ENCODE measurements at places on chromosomes 1 and 21.

GRCh38 chr1:231734417-231734816, 107.8 kb downstream of the DISC1 start:
- no peak for DNase-seq

DNA sequence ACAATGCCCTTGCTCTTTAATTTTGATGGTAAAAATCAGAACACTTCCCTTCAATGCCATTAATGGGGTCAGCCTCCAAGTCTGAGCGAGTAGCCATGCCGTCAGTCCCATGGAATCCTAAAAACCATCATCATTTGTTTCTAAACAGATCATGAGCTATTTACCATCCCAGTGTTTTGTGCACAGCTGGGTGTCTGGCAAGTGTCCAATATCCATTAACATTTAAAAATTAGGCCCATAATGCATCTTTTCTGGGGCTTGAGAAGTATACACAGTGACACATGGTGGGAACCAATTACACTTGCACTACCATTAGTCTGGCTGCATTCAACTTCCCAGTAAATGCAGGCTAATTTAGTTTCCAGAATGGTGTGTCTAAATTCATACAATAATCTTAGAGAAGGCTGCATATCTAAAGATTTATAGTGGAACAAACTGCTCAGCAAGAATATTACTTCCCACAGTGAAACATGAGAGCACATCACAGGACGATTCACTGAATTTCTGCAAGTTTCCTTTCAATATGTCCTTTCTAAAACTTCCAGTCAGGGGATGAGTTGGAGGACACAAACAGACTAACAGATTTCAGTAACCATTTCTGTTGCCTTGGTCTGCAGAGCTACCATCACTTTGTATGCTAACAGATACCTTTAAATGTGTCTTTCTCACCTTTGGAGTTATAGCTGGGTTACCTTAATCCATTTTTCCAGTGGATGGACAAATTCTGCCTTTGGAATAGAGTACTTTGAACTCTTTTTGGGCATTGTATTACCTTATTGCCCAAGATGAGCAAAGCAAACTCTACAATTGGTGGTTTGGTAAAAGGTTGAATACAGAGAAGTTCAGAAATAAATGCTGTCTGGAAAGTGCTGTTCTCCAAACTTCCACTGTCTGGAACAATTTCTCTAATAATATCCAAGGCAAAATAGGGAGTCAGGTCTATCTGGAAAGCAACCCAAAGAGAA, 258.0 kb downstream of the PTBP2 start:
- no peak for DNase-seq

DNA sequence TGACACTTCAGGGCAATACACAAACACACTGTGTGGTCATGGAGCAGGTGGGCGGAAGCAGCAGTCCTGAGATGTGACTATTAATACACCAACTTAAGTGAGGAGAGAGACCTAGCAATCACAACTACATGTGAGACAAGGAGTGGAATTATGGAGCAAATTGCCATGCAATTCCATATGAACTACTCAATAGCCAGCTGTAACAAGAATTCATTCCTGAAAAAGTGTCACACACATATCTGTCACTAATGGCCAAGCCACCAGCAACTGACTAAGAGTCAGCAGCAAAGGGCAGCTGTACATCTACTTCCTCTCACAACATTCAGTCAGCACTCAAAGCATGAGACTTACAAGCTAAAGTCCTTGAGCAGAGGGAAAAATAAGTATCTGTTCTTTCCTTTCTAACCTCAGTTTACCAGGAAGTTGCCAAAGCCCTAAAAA, 46.2 kb downstream of the GPR3 start:
- DNase-seq: no peak

- DNase-seq: no peak
These were observed 4.8 kb upstream of the DNAJC28 start for GRCh38 chr21:33496345-33496744.

GRCh38 chr1:208238710-208239472, 5.3 kb downstream of the PLXNA2 start:
- no peak for DNase-seq

DNA sequence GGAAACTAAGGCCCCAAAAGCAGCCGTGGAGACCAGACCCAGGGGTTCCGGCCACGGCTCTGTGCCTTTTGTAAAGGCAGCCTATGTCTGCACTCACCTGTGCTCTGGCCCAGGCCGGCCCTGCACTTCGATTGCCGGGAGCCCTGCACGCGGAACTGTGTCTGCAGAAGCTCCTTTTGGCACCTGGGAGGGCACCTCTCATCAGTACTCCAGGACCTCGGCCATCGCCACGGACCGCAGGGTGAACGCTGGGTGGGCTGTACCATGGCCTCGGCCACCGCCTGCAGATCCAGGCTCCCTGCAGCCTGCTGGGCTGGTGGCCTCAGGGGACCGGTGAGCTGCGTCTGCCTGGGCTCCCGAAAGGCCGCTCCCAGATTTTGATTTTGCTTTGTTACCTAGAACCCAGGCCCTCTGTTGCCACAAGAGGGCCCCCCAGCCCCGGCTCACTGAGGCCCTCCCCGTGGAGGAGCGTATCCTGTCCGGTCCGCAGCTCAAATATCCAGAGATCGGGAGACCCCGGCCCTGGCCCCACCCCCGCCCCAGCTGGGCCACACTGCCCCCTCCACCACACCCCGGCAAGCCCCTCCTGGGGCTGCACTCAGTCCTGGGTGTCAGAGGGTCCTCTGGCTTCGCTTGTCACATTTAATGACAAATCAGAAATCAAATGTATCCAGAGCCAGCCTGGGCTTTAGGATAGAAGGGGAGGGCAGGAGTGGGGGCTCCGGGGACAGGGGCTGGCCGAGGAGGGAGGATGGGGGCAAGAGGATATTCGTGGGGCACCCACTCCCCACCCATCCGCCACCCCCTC, 60.2 kb upstream of the PDE9A start:
- DNase-seq: no peak

DNA sequence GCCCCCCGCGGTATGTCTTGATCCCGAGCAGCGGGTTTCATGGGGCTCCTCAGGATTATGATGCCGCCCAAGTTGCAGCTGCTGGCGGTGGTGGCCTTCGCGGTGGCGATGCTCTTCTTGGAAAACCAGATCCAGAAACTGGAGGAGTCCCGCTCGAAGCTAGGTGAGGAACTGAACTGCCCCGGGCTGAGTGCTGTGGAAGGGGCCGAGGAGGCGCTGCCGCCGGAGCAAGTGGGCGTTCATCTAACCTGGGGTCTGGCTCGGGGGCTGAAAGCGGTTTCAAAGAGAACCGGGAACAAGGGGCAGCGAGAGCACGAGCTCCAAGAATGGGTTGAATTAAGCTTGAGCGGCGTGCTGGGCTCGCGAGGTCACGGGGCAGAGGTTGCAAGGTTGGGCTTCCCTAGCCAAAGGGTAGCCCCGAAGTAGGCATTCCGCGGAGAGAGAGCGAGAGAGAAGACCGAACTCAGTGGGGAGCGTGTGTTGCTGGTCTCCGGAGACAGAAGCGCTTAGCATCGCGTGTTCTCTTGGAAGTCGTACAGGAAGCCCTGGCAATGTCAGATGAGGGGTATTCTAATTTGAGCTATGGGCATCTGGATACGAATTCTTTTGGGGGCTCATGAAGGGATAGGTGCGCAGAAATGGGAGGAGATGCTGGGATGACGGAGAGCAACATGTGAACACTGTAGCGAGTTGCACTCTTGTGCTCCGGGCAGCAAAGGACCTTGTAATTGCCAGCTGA, 732 bp downstream of the HS2ST1 start:
- DNase-seq: no peak

GRCh38 chr1:228020686-228021354, 14.0 kb downstream of the WNT3A start:
- DNase-seq: no peak

GRCh38 chr21:44654576-44655175, at the start of gene KRTAP12-4:
Gene KRTAP12-4, minus strand, starts transcription at chr21:44654659. Its CDS starts 45 bp downstream, at chr21:44654614.
- DNase-seq: no peak

DNA sequence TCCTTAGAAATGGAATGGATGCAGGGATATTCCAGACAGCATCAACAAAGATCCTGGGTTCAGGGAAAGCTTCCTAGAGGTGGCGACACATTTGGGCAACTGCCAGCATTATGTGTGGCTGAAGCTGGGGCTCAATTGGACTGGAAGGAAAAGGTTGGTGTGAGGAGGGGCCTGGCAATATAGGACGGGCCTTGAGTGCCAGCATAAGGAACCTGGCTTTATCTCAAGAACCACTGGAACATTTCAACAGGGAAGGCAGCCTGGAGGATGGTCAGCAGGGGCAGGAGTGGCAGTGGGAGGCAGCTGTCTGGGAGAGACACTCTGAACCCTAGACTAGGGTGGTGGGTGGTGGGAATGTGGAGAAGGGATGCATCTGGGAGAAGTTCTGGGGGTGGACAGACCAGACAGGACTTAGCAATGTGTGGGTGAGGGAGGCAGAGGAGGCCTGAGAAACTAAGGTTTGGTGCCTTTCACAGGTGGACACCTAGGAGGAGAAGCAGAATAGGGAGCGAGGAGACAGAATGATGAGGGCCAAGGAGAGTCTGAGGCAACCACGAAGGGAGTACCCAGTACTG, 3.5 kb downstream of the SH3BGRL3 start:
- no peak for DNase-seq

DNA sequence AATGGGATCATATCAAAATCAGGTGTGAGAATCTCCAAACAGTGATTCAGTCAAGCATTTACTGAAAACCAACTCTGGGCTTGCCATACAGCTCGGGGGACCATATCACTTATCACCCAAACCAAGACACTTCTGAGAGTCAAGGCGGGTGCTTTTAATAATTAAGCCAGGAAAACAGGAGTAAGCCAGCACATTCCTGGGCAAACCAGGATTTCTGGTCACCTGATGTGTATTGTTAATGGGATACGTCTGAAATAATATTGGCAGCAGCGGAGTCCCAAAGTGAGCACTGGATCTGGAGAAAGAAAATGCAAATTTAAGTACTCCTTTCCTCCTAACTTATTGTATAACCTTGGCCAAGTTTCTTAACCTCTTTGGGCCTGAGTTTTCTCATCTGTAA, 17.6 kb downstream of the OSCP1 start:
- no peak for DNase-seq

GRCh38 chr1:82466891-82467290, 666.2 kb downstream of the ADGRL2 start:
- DNase-seq: no peak

DNA sequence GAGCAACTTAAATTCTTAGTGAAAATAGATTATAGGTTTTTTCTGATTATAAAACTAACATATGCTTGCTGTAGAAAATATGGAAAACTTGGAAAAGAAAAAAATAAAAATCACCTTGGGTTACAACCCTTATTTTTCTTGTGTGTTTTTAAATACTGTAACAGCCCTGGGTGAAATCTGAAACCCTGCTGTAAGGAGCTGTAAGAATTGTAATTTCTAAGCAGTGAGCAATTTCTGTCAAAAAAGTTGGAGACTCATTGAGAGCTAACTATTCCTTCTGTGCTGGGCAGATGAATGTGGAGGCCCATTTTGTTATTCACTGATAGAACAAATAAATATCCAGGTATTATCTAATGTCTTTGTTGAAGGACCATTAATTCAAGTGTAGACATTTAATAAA, 42.6 kb downstream of the ADCY10 start:
- DNase-seq: no peak

- no peak for DNase-seq
These were observed 71.0 kb upstream of the CYP2J2 start for GRCh38 chr1:59997479-59998115.

DNA sequence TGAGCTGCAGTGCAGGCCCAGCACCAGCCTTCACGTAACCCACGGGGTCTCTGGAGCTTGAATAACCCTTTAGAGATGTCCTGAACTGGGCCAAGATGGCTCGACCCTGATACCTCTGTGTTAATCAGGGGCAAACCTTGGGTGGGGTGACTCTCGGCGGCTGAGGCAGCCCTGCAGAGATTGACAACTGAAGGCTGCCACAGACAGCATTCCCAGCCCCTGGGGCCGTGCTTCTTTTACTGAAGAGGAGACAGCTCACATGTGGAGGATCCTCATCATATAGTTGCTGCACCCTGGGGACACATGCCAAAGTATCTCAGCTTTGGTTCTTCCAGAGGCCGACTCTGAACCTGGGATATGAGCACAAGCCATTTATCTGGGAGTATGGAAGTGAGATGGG, 57.3 kb upstream of the PTGFRN start:
- DNase-seq: no peak

- DNase-seq: no peak
These were observed 422.6 kb downstream of the NUF2 start for GRCh38 chr1:163744301-163744887.

DNA sequence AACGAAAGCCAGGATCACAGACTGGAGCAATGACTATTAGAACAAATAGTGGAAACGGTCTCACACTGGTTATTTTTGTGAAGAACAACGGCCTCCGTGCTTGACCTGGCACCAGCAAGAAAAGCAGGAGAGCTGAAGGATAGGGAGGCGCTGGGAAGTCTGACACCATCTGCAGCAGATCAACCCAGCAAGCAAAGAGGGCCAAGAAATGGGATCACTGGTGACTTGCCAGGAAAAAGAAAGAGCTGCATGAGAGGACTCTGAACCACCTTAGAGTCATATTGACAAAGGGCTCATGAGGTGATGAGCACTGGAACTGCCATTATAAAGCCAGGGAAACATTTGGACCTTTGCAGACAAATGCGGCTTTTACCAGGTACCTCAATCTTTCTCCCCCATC, 25.0 kb downstream of the MTOR start:
- DNase-seq: no peak

- no peak for DNase-seq
These were observed 91.1 kb upstream of the TLR5 start for GRCh38 chr1:223234170-223234514.

- DNase-seq: no peak
These were observed 5.9 kb downstream of the RIMS3 start for GRCh38 chr1:40659649-40659947.

- no peak for DNase-seq
These were observed 38.1 kb downstream of the TRPM2 start for GRCh38 chr21:44391345-44392091.

DNA sequence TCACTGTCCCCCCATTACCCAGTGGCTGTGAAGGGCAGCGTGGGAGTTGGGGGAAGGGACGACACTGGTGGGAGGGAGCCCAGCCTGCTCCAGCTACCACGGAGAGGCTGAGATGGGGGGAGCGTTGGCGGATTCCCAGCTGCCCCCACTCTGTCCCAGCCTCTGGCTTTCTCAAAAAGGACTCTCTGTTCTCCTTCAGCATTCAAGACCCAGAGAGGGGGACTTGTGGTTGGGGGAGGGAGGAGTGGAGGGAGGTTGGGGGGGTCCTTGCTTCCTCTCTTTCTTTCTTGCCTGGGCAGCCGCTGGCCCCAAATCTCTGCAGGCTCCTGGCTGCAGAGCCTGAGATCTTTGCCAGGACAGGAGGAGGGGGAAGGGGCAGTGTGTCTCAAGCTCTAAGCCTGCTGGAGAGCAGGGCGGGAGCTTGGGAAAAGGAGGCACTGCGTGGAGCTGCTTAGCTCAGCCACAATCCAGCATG, 2.2 kb downstream of the ATP1A2 start:
- DNase-seq: no peak

- no peak for DNase-seq
These were observed at the start of gene LEFTY1 for GRCh38 chr1:225888898-225889601. Gene LEFTY1, minus strand, starts transcription at chr1:225889146. Its CDS starts 80 bp downstream, at chr1:225889066.

- DNase-seq: no peak
These were observed 159.0 kb upstream of the ZNHIT6 start for GRCh38 chr1:85867189-85867588.

- no peak for DNase-seq
These were observed 77.1 kb downstream of the HLCS start for GRCh38 chr21:36889401-36889800.

GRCh38 chr21:41932576-41933312, 21.1 kb downstream of the C2CD2 start:
- no peak for DNase-seq

- no peak for DNase-seq
These were observed 57.8 kb downstream of the ZNF281 start for GRCh38 chr1:200351826-200352549.

GRCh38 chr1:192260076-192260475, 56.7 kb upstream of the RGS21 start:
- no peak for DNase-seq

GRCh38 chr1:171563675-171564074, 58.4 kb upstream of the MYOCOS start:
- DNase-seq: no peak

Data from SIG-M5 (cell line).